ENCODE measurements at places on chromosomes 12 and 14.

DNA sequence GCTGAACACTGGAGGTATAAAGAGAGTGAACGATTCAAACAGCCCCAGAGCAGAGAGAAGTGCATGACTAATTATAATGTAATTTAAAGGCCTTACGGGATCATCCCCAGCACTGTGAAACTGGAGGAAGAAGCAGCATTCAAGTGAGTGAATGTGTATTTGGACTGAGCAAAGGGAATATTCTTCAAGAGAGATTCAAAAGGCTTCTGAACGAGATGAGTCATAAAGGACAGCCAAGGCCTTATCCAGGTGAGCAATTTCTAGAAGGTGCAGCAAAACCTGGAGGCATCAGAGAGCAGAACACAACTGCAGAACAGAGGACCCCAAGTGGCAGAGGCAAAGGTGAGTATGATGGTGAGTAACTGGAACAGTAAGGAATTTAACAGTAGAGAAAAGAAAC is 127.2 kb downstream of the BCAT1 start:
- DNase-seq: no peak

GRCh38 chr14:102793531-102794328 is 16.5 kb downstream of the TRAF3 start:
- no peak for DNase-seq

GRCh38 chr12:91417650-91418049 is 235.0 kb upstream of the DCN start:
- DNase-seq: no peak

DNA sequence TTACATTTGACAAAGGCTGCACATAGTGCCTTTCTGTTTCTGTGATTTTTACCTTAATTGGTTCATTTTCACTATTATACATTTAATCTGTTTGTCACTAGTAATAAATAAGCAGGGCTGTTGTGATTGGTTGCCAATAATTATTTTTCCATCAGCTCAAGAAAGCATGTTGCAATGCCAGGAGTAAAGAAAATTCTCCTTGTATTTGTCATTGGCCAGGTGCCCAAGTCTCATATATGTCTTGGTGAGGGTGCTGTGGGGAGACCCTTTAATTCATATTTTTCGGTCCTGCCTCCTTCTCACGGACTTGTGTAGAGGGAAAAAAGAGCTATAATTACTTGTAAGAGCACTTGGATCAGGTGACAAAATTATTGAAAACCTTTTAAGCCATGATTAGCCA is 108.0 kb downstream of the KITLG start:
- no peak for DNase-seq

DNA sequence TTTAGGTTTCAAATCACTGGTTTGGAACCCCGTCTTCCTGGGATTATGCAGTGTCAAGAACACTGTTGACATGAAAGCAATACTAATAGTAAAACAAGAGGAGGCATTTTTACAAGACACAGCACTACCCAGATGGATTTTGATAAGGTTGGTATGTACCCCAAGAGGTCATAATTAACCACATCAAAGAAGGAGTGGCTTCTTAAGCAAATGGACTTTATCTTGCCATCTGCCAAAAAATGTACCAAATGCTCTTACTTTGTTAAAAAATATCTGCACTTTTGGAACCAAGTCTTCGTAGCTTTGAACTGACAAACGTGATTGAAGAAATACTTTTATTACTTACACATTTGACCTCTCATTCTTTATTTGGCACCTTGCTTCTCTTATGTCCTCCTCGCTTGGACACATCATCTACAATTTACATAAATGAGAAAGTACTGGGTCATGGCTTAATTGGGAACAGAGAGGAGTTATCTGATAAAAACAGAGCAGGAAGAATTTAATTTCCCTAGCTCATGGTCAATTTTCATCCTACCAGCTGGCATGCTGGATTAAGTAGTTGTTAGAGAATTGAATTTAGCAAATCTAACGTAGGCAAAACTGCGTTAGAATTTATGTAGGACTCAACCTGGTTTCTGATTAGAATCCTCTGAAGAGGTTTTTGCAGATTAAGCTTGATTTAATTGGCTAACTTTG is 54.5 kb upstream of the PRICKLE1 start:
- DNase-seq: no peak

GRCh38 chr14:69780092-69780491 is 13.2 kb downstream of the SRSF5 start:
- no peak for DNase-seq

Data from vagina (tissue), 2 donors.